ENCODE measurements at places on chromosomes 7 and 10. TPM values are rescaled to one million over a fixed set of nuclear protein-coding genes. Genes with fewer than 3 reads are reported as not detected.

- no peak for DNase-seq
These were observed 382.7 kb upstream of the RNF32 start for GRCh38 chr7:156257904-156258303.

The ZNF107 gene
- total RNA-seq, result 5.0 TPM

DNA sequence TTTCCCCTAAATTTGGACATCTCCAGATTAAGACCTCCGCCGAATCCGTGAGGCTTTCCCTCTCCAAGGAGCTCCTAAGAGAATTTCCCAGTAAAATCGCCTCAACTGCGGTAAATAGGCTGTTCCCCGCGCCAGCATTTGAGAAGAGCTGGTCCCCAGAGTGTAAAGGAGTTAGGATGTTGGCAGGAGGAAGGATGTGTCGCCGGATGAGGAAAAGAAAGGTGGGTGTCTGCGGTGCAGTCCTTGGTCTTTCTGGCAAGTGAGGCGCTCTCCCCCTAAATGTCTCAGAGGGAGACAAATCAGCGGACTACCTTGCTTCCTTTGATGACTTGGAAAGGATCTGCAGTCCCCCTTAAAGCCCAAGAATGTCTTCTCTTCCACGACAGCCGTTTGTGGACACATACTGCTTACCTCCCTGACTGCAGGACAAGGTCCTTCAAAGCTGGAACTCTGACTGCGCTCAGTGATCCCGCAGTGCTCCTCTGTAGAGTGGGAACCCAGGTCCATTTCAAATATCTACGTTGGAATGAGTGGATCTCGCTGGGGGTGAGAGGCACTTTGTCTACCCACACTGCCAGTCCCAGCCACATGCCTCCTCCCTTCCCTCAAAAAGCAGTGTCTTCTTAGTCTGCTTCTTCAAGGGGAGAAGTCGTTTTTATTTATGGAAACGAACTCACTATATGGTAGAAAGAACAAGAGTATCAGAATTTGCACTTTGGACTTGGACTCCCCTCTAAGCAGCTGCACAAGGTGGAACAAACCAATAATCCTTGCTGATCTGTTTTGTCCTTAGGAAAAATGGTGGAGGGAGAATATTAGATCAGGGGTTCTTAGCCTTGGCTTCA lies 1.1 kb upstream of the DLG5 start:
- no peak for DNase-seq

DNA sequence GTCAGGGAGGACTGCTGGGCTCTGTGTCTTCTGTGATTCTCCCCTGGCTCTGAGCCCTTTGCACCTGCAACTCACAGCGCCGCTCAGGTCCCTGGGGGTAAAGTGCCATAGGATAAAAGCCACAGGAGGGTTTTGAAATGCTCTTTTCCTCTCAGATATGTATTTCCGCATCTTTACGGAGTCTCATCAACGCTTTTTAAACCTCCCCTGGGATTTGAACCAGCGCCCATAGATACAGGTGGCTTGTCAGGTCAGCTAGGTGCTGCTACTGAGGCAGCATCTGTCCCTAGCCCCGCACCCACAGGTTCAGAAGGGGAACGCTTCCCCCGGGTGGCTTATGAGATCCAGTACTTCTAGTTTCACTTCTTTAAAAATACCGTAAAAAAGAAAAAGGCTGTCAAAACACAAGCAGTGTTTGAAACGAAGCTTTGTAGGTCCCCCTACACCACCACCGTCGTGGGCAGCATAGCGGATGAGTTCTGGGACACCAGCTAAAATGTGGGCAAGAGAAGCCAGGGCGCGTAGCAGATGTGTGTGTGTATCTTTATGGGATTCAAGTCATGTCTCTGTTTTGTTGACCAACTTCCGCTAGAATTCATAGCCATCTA lies 173.5 kb downstream of the CUX1 start:
- DNase-seq, result no peak

GRCh38 chr10:88032566-88032965 lies 169.1 kb downstream of the PTEN start:
- no peak for DNase-seq

The LEP gene
- not detected for total RNA-seq

The SEMA3C gene
- 84.8 TPM for total RNA-seq

DNA sequence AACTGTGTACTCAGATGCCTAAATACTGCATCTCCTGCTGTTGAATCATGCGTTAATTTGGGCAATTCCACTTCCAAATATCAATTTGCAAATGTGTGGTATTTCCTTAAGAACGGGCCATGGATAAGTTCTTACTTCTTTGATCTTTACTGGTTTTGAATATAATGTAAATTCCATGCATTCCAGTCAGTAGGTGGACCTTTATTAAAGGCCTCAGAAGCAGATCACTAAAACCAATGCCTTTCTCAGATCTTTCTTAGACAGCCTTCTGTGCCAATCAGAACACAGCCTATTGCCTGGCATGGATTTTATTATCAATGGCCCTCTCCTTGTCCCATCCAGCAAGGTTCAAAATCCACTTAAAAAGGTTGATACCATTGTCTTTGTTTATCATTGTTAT lies 21.5 kb upstream of the POM121L12 start:
- no peak for DNase-seq

The BHLHA15 gene
- total RNA-seq, result 8.1 TPM

The ATG9B gene
- 0.55 TPM for total RNA-seq

- DNase-seq, result no peak
These were observed 279.0 kb downstream of the ELFN1 start for GRCh38 chr7:1948887-1949680.

The CFAP70 gene
- 1.2 TPM for total RNA-seq

- no peak for DNase-seq
These were observed 911 bp upstream of the HNRNPH3 start for GRCh38 chr10:68330852-68331454.

DNA sequence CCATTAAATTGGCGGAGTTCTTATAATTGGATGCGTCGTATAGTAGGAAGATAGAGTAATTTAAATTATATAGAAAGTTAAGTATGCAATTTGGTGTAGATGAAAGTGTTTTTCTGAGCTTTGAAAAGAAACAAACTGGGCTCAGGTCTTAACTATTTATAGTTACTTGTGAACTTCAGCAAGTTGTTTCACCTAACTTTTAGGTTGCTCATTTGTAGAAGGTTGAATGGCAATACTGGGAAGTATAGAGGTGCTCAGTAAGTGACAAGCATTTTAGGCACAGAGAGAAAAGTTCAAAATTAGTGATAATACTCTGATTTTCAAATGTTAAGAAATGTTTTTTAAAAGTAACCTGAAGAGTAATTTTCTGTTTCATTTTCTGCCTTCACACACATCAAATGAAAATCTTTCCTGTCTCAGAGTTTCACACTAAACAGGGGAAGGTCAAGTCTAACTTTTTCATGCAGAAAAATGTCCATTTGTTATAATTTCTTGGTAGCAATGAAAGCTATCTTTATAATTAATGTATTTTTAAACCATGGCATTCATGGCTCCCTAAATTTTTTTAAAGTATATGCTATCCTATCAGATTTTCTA lies 146.5 kb downstream of the PHF14 start:
- DNase-seq, result no peak

GRCh38 chr10:113711142-113711541 lies 31.4 kb downstream of the CASP7 start:
- DNase-seq, result no peak

DNA sequence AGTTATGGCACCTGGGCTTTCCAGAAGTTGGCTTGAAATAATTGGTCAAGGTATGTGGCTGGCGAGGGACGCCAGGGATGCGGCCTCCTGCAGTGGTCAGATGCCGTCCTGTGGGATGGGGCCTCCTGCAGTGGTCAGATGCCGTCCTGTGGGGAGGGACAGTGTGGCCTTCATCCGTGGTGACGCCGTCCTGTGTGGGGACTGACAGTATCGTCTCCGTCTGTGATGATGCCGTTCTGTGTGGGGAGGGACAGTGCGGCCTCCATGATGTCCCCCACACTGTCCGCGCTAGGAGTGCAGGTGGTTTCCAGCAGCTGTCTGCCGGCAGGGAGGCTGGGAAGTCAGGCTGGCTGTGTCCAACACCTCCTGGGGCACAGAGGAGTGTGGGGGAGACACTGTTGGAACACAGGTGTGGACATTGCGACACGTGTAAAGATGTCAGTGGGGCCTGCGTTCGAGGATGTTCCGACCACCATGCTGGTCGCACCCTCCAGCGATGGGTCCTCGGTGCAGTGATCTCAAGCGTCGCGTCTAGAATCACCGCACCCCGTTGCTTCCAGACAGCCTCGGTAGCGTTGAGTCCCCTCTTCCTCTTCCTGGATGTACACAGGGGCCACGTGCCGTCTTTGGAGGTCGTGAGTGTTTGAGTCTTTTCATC lies 52.6 kb downstream of the INPP5A start:
- DNase-seq, result no peak

GRCh38 chr7:102306916-102307677 lies 20.4 kb downstream of the SH2B2 start:
- DNase-seq, result peak; percentile 69

The HOXA10 gene
- 29.1 TPM for total RNA-seq

The LRRTM3 gene
- total RNA-seq, result not detected

The GNGT1 gene
- total RNA-seq, result not detected

The ABCC2 gene
- total RNA-seq, result 0.07 TPM

- no peak for DNase-seq
These were observed 568.0 kb upstream of the GALNT17 start for GRCh38 chr7:70563960-70564359.

DNA sequence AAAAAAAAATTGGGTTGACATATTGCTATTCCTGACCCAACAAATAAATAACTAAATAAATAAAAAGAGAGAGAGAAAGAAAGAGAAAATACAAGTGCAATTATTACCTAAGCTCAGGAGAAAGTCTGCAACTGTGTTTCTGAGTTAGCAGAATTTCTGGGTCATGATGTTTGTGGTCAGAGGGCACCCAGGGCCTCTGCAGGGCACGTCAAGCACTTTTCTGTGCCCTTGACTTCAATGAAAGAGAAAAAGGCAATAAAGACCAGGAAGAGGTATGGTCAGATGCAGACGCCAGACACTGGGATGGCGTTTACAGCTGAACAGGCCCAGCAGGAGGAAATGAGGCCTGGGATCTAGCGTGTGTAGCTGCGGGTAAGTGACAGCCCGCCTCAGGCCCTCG lies 160.9 kb upstream of the GDF10 start:
- no peak for DNase-seq

DNA sequence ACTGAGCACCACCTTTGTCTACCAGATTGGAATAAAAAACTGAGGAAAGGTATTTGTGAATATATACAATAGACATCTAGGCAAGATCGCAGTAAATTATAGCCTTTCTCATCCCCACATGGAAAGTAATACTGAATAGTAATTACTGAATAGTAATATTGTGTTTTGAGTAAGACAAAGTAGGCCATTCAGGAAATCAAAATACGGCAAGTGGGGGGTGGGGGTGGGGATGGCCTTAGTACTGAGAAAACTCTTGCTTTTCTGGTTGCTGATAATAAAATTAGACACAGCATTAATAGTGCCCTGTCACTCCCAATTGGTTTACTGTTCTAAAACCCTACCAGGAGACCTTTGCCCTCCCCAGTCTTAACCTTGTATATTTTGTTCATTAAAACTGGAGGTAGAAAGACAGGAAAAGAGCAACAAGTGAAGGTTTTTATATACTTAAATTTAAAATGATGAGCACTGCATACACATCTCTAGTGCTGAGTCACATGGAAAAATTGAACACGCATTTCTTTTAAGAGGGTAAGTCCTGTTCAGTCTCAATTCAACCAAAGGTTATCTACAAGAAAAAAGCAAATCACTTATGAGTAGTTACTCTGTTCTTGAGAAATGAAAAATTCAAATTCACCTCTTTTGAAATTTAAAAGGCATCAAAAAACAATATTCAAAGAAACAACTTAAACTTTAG lies 65.6 kb downstream of the IGF2BP3 start:
- no peak for DNase-seq

The NXPH1 gene
- total RNA-seq, result not detected

DNA sequence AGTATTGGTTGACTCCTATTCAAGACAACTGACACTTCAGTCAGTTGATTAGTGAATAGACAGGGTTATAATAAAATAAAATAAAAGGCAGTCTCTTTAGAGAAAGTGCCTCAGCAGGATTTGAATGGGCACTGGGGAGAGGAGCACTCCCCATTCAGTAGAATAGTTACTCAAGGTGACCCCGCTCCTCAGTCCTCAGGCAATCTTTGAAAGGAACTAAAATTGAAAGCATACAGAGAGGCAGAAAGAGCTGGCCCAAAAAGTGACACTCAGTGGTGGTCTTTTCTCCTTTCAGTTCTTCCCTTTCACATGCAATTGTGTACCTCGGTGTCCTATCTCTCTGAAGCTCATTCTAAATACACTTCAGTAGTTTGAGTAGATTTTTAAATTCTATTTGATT lies 47.4 kb upstream of the MACC1 start:
- DNase-seq, result no peak

The MPP7 gene
- 2.3 TPM for total RNA-seq

GRCh38 chr10:115417585-115418265 lies 324.6 kb downstream of the ATRNL1 start:
- DNase-seq, result peak; percentile 9

DNA sequence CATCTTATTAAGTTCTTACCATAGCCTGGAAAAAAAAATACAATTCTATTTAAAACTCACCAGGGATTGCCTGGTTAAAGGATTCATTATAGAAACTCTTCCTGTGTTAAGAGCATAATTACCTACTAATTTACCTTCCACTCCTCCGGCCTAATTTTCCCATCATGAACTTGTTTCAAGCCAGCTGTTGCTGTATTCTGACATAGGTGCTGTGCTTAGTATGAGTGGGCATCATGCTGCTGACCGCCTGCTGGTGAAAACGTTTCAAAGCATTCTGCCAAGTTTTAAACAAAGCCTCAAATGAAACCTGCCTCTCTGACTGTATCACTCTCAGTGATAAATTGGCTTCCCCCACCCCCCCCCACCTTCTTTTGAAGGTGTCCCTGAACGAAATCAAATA lies 47.8 kb upstream of the KCNMA1 start:
- no peak for DNase-seq

The GTF2IRD2 gene
- 6.5 TPM for total RNA-seq

DNA sequence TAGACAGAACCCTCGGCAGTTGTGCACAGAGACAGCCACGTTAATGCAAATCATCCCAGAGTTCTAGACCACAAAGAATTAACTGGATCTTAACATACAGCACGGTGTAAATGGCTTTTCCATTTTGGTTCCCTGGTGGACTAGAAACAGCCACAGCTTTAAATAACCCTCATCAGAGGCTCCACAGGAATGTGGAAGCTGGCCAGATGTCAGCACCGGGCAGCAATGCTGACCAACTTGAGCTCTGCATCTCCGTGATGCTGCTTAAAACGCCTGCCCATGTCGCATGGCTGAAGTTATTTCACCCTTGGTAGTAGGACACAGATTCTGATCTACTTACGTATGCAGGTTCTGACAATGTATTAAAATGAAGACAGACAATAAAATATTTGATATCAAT lies 24.5 kb downstream of the RSU1 start:
- no peak for DNase-seq

DNA sequence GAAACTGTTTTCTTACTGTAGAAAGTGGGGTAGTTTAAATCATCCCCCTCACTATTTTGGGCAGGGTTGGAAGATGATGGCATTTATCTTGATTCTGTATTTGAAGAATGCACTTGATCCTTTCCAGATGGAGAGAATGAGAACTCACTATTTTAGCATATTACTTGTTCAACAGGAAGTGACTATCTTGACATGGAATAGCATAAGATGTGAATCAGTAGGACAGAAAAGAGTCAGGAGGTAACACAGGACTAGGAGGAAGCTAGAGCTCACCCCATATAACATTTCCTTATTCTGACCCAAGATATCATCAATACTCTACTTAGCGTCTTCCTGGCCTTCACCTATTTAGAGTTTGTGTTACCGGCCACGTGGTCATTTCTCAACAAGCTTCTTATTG lies 400.2 kb downstream of the PHTF2 start:
- DNase-seq, result no peak
